ENCODE measurements at places on chromosomes 7 and 10.

DNA sequence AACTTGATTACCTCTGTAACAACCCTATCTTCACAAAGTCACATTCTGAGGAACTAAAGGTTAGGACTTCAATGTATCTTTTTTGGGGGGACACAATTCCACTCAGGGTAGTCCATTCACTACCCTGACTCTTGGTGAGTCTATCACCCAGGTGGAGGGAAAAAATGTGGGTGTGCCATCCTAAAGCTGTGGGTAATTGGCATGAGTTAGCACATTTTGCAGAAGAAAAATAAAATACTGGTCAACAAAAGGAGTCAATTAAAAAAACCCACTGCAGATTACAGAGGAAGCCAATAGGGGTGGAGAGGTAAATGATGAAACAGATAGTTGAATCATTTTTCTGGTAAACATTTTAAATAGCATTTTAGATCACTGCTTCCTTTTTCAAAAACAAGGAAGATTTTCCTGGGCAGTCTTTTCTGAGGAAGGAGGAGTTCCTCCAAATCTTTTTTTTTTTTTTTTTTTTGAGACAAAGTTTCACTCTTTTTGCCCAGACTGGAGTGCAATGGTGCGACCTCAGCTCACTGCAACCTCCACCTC, 5.1 kb upstream of the BLVRA start:
- DNase-seq, result no peak

DNA sequence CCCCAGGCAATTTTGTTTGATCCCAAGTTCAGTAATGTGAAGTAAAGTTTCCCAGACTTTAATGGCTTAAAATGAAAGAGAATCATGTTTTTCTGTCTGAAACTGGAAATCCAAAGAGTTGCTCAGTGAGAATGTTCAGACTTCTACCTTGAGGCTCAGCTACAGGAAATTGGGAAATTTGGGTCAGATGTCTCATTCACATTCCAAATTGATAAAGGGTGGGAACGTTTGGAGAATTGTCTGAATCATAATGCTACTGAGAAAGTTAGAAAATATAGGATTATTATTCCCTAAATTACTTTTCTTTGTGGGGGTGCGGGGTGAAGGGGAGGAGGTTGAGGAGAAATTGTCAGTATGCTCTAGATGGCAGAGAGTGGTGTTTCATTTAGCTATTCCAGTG, 773.9 kb downstream of the LRMDA start:
- DNase-seq, result no peak

DNA sequence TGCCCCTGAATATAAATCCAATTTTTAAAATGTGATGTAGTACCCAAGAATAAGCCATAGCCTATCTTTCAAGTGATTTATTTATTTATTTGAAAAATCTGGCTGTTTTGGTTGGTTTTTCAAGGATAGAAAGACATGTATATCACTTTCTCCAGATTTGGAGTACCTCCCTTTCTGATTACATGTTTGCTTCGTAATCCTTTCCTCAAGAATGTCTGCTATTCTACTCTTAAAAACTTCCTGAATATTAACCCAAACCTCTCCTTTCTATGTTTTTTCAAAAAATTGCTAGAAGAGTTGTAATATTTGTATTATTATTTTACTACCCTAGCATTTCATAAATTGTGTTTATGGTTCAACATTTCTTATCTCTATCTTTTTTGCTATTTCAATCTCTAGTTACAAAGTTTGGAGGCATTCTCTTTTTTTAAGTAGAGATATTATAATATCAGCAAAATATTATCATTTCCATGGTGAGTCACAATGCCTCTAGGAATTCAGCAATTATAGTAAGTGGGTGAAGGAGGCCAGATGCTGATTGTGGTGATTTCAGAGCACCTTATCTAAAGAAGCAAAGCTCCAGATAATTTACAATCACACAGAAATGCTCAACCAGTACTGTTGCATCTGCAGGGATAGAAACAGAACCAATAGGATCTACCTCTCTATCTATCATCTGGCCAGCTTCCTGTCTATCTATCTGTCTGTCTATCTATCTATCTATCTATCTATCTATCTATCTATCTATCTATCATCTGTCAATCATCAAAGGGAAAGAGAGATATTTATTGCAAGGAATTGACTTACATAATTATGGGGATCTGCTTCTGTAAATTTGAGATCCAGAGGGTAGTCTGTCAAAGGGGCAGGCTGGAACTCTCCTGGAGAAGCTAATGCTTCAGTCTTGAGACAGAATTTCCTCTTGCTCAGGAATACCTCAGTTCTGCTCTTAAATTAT, 412.5 kb upstream of the SEMA3C start:
- DNase-seq, result no peak

- DNase-seq, result peak; percentile 73
Measured at GRCh38 chr7:51366930-51367613, 50.5 kb upstream of the COBL start.

- no peak for DNase-seq
Measured at GRCh38 chr7:128974241-128974934, 36.7 kb downstream of the IRF5 start.

DNA sequence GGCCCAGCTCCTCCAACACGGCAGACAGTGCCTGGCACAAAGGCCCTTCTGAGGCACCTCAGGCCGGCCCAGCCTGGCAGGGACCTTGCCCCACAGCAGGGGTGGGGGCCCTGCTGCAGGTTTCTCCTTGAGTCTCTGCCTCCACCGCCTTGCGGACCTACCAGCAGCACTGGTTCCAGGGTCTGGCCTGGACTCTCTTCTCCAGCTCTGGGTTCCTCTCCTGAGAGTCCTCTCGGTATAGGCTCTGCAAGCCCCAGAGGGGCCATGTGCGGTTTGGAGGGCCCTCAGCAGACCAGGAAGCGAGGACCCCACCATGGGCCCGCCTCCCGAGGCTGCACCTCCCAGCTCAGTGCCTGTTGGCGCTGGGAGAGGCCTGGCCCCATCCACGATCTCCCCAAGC, 38.1 kb upstream of the ADGRA1 start:
- no peak for DNase-seq

DNA sequence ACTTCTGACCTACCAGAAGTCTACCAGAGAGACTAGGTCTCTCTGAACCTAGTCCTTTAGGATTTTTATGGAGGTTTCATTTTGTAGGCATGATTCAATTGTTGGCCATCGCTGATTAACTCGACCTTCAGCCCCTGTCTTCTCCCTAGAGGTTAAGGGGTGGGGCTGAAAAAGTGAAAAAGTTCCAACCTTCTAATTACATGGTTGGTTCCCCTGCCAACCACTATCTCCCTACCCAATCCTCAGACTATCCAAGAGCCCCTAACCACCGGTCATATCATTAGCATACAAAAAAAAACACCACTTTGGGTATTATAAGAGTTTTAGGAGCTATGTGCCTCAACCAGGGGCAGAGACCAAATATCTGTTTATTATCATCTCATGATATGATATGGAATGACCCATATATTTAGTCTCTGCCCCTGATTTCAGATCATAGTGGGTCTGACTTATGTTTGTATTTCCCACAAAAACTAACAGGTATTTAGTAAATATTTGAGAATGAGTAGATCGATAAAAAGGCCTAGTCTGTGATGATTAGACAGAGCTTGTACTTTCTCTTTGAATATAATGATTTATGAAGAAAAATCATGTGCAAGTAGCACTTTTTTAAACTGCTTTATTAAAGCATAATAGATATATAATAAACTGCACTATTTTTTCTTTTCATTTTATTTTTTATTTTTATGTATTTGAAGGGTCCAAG, 35.8 kb downstream of the DNAJC9 start:
- no peak for DNase-seq

DNA sequence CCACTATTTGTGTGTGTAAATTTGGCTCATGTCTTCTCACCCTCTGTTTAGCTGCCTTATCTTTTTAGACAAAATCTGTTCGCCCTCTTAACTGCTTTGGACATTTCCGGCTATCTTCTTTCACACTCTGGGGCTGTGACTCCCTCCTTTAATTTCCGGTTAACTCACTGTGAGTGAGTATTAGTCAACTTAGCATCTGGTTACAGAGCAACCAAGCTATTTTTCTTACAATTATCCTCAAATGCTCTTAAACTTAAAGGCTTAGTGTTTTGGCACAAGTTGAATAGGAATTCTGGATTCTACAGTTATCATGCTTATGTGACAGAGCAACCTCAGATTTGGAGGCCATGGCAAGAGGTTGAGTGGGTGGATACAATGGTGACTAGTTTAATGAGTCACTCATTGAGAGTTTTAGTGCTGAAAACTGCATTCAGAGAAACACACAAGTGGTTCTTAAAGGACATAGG, 177.6 kb upstream of the SEMA3A start:
- DNase-seq, result no peak

- DNase-seq, result no peak
Measured at GRCh38 chr7:107582875-107583274, 2.8 kb downstream of the BCAP29 start.

DNA sequence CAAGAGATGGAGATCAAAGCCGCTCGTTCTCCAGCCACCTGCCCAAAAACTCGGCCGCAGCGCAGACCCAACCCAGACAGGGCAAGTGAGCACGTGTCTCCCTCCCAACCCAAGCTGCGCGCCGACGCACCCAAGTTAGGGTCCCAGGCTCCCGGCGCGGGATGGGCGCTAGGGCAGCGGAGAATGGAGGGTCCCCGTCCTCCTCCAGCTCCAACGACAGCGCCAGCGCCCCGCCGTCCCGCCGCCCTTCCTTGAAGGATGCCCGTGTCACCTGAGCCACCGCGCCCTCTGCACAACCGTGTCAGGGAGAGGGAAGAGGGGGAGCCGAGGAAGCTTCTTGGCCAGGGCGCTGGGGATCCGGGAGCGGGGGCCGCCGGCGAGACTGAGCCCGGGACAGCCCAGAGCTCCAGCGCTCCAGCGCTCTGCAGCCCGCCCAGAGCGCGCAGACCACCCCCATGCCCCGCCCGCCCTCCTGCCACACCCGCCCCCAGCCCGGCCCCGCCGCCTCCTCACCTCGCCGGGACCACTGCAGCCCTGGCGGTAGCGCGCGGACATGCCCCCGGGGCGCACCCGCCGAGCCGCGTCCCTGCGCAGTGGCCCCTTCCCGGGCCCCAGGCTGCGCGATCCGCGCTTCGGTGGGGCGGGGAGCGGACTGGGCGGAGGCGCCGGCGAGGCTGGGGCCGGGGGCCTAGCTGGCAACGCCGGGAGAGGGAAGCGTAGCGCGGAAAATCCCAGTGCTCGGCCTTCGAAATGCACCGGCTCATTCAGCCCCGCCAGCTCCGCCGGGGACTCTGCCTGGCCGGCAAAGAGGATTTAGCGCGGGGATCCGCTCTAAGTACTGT, at the start of gene SLC16A12:
Gene SLC16A12 (minus strand): TSS at position 424 of the 842 bp plus-strand sequence. CDS start 73,016 bp downstream, outside the sequence.
- no peak for DNase-seq

DNA sequence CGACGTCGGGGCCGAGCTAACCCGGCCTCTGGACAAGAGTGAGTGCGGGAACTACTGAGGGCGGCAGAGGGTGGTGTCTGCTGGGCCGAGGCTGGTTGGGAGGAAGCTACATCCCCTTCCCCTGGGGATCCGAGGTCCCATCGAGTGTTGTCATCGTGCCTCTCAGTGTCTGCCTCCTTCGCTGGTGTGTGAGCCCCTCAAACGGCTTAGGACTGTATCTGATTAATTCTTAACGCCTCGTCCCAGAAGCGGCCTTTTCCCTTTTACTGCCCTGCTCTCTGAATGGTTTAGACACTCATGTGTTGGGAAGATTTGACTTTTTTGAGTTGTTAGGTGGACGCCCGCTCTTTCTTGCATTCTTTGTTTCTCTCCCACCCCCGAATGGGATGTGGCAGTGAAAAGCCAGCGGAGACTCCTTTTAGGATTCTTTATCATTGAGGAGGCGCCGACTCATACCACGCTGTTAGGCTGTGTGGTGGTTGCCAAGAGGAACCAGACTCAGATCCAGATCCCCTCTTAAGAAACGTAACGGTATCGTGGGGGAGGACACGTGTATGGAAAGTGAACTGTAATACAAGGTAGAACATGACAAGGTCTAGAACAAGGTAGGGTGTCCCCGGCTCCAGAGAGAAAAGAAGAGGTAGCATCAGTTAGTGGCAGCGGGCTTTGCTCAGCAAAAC, 631 bp downstream of the SUPV3L1 start:
- DNase-seq, result no peak

DNA sequence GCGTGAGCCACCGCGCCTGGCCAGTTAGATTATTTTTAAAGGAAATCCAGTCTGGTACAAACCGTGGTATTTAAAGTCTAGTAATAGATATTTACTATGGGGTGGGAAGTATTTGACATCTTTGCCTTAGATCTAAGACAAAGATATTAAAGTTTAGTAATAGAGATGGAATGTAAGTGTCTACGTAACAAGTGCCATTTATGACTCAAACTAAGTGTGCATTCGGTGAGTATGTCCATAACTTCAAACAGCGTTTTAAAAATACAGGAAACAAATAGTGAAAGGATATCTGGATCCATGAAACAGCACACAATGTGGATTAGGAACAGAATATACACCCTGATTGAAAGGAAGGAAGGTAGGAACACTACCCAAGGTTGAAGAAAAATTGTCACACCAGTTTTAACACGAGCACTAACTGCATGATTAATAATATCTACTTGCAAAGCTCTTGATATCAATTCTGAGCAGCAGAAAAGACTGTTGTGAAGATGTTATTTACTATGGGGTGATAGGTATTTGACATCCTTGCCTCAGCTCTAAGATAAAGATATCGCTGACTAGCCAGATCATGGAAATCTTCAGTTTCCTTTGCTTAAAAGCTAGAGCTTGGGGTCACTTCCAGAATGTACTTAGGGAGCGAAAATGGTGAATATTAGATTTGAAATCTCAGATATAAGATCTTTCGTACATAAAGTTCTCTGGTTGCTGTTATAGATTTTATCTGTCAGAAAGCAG, 48.7 kb downstream of the EPC1 start:
- no peak for DNase-seq

- no peak for DNase-seq
Measured at GRCh38 chr7:116331020-116331419, 120.7 kb downstream of the TES start.

DNA sequence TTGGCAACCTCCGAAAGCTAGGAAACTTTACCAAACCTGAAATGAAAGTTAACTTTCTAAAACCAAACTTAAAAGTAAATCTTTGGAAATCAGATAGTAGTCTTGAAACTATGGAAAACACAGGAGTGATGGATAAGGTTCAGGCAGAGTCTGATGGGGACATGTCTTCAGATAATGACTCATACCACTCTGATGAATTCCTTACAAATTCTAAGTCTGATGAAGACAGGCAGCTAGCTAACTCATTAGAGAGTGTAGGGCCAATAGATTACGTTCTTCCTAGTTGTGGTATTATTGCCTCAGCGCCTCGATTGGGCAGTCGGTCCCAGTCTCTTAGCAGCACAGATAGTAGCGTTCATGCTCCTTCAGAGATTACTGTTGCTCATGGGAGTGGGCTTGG, 45.9 kb downstream of the MCMBP start:
- no peak for DNase-seq

All from hippocampal formation (tissue), 2 donors.